ENCODE measurements at places on chromosomes 1 and 21.
A peak's percentile ranks its signal among the peaks of the same experiment; 100 is the strongest.

DNA sequence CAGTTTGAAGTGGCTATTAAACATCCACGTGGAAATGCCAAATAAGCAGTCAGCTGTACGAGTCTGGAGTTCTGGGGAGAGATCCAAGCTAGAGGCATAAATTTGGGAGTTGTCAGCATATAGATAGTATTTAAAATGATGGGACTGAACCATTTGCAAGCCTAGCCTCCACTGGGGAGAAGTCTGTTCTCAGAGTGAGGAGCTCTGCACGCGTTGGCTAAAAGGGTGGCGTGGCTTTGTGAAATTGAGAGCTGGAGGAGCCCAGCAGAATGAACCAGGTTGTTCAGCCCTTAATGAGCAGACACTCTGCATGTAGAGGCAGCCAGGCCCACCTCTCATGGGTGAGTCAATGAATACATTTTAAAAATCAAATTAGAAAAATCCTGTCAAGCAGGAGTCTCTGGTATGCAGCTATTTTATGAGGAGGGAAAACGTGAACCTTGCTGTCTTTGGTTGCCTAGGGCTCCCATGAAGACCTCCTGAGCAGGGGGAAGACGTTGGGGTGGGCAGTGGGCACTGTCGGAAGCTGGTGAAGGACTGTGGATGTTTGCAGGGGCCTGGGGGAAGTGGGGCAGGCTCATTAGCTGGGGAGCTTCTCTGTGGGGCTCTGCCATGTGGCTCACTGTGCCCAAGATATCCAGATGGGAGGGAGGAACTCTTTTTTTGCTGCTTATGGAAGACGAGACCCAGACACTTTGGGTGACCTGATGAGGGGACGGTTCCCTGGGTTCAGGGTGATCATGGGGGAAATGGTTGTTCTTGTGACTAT lies 18.8 kb downstream of the TMCC2 start:
- no peak for DNase-seq

DNA sequence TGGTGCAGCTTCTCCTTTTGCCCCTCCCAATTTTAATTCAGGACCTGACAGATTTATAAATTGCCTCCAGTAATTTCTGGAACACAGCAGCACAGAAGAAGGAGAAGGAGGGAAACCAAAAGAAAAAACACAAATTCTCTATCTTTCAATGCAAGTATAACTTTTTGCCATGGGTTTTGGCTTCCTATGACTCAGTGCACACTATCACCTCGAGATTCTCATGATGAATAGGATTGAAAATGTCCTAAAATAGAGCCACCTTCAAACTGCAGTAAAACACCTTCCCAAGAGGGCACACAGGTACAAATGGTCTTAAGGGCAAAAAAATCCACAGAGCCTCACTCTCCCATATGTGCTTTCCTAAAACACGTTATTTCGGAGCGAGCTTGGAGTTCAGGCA lies 113.6 kb downstream of the HLCS start:
- DNase-seq: no peak

- DNase-seq: no peak
Observed at GRCh38 chr1:56696663-56697062, 51.5 kb downstream of the PRKAA2 start.

DNA sequence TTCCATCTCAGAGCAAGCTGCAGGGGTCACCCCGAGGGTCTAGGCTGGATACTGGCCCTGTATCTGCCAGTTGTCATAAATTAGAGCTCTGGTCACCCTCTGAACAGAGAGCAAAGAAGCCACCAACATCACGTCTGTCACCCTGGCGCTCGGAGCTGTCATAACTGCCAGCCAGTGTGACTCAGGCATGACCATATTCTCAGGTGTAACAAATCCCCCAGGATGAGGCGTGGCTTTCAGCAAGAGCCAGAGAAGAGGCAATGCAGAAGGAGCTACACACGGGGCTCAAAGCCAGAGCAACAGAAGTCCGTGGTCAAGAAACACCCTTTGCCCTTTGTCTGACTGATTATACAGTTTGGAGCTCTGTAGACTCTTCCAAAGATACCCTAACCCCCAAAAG lies 40.0 kb downstream of the PRAMEF20 start:
- DNase-seq: no peak

DNA sequence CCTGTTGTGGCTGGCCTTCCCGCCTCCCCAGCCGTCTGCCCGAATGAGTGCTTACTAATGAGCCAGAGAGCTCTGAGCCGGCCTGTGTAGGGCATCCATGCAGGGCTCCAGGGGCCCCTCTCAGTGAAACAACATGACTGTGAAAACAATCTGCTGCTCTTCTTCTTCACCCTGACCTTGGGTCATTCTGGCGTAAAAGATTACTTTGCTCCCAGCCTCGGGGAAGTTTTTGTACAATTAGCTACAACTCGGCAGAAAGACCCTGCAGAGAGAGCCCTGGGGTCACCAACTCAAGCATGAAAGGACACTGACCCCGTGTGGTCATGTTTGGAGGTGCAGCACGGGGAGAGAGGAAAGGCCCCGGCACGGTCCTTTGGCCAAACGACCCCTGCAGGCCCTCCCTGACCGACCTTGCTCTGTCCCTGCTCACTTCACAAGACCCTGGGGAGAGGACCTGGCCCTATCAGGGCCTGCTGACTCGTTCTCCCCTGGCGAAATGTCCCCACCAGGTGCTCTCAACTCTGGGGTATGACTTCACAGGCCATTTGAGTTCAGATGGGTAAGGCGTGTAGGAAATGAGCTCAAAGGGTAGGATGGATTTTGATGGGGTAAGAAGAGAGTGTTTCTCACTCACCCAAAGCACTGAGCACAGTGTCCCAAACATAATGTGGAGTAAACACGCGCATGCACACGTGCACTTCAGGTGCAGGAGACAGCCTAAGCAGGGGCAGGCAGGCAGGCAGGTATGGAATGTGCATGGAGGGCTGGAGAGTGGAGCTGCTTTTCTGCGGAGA lies 22.9 kb upstream of the FAM20B start:
- peak; percentile 78 for DNase-seq

DNA sequence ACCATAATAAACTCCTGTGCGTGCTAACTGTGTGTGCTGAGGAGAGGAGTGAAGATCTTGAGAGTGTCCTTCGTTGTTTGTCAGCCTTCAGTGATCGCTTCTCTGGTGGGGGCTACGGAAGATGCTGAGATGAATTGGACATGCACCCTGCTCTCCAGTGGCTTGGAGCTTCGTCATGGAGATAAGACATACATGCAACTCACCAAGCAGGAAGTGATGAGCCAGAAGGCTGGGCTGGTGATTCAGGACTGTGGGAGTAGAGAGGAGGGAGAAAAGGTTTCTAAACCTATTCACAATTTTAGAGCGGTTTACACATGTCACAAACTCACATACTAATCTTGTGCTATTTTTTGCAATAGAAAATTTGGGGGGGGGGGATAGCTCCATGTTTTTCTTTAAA lies 128.9 kb upstream of the ADAR start:
- DNase-seq: no peak

DNA sequence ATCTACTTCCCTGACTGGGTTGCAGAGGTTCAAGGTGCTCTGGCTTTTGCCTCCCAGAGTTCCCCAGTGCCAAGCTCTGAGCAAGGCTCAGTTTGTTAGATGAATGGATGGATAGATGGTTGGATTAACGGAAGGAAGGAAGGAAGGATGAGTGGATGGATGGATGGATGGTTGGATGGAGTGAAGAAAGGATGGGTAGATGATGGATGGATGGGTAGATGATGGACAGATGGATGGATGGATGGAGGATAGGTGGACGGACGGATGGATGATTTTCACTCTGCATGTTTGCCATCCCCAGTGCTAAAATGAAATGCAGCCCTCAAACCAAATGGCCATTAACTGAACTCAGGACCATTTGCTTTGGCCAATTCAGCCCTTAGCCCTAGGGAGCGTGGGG lies 27.4 kb upstream of the TENT5C start:
- DNase-seq: no peak

DNA sequence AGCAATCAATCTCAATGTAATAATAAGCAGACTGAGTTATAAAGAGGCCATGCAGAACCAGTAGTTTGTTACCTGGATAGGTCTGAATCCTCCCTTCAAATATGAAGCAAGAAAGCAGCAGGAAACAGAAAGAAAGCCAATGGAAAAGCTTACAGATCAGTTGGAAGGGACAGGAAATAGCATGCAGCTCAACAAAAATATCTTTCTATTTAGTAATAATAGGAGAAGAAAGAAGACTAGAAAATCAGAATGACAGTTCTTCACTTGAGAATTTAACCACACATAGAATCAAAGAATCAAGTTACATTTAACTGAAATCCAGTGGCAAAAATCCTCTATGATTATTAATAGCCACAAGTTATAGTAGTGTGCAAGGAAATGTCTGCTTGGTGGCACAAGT lies 194.4 kb downstream of the EIF4G3 start:
- no peak for DNase-seq

DNA sequence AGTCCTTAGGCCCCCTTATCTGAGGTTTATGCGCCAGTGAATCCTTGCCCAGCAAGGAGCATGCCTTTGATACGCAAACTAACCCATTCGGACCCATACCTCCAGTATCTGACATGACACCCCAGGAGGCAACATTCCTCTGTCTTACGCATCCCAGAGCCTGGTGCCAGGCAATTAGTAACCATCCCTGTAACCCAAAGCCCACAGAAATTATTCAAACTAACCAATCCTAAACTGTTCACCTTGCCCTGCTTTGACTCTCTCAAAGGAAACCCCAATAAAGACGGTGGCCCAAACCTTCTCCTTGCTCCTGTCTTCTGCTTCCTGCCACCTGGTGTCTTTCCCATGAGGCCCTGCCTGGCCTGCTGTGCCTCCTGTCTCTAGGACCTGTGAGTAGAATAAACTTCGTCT lies 36.4 kb downstream of the ZNF496 start:
- DNase-seq: no peak

DNA sequence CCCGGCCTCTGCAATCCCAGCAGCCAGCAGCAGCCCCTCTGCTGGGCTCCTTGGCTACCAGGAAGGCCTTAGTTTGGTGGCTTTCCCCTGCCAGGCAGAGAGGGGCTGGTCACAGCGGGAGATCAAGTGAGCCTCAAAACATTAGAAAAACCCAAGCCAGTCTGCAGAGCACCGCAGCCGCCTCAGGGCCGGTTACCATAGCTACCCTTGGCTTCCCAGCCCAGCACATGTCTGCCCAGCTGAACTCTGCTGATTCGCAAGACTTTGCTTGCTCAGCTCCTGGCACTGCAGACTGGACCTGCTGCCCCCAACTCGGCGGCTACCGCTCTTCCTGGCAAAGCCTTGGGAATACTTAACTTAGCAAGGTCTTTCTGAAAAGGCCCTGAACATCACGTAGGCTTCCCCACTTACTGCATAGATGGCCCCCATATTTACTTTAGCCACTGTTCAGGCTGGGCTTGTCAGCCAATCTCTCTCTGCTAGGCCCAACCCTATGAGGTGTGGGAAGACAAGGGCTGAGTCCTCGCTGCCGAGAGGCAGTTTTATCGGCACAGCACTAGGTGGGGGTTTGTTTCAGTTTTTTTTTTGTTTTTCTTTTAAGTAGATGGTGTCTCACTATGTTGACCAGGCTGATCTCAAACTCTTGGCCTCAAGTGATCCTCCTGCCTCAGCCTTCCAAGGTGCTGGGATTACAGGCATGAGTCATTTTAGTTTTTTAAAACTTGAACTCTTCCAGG lies 28.6 kb upstream of the PLEKHG5 start:
- DNase-seq: no peak

GRCh38 chr1:202590975-202591411 lies 119.3 kb downstream of the SYT2 start:
- DNase-seq: no peak

GRCh38 chr21:29487154-29487553 lies 188.4 kb downstream of the BACH1 start:
- no peak for DNase-seq

- no peak for DNase-seq
Observed at GRCh38 chr1:184878002-184878401, 96.3 kb downstream of the NIBAN1 start.

DNA sequence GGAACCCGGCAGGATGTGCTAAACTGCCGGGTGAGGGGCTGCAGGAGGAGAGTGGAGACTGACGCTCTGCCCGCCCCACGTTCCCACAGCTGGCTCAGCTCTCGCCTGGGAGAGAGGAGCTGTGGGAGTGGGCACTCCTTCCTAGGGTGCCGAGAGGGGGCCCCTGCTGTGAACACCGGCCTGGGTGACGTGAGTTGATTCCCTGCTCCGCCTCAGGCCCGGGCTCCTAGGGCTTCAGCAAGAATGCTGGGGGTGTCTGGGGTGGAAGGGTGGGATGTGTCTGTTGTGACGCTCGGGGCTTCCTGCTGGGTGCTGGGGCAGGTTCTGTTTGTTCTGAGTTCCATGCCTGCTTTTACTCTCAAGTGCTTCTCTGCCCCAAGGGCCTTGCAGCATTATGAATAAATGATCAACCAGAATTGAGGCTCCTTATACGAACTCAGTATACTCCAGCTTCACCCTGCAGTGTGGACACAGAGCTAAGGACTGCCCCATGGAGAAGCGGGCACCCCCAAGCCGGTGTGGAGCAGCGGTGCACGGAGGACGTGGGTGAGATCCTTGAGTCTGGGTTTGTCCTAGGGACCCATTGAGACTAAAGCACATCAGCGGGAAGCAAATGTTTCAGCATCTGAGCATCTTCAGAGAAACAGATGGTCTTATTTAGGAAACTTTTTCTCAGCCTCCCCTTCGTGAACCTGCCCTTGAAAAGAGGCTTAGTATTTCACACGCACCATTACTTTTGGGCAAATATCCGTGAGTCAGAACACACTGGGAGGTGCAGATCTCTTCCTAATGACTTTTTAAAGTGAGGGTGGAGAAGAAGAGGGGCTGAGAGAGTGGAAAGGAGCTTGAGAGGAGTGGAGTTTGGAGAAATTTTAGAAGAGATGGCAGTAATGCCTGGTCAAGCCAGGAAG lies 41.7 kb downstream of the SYT6 start:
- no peak for DNase-seq

- DNase-seq: no peak
Observed at GRCh38 chr1:107804134-107804533, 160.8 kb downstream of the VAV3 start.

DNA sequence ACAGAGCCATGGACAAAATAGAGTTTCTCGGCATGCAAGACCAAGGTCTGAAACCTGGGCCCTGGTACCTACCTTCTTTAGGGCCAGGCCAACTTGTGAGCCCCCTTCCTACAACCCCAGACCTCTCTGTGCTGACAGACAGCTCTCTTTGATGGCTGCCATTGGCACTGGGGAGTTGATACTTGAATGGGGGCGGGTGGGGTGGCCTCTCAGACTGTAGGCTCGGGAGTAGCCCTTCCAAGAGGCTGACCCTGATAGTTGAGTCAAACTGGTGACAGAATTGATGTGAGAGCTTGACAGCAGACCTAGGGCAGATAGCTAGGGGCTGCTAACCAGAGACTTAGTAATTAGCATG lies 44.7 kb upstream of the PSEN2 start:
- no peak for DNase-seq

DNA sequence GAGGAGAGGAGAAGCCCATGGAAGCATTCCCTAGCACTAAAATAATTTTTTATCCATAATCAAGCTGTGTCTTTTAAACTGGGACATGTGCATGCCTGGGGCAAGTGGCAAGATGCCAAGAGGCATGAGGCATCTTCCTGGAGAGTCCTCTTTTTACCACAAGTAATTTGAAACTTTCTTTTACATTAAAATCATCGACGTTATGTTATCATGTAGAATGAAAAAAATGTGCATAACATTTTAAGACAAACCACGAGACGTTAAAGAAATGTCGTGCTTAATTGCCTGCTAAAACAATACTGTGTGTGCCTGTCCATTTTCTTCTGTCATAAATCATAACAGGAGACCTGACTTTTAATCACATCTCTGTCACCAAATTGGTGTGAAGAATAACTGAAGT lies 1.5 kb downstream of the STYXL2 start:
- DNase-seq: no peak

GRCh38 chr1:246383239-246383589 lies 123.9 kb downstream of the SMYD3 start:
- no peak for DNase-seq

Data from activated CD8-positive, alpha-beta memory T cell treated with anti-CD3 and anti-CD28 coated beads for 48 hours (primary cell).